ENCODE measurements at places on chromosomes 7 and 10.

DNA sequence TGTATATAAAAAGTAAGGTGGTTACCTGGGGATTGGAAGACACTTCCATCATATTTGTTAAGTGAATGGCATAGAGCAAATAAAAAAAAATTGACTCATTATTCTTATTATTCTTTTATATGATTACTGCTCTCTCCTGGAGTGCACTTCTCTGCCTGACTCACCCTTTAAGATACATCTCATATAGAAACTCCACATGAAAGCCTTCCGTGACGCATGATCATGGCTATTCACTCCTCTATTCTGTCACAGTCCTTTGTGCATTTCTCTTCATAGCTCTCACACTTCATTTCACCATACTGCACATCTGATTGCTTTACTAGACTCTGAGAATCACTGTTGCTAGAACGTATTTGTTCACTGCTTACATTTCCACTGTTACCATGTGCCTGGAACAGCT is 597.3 kb downstream of the CNTNAP2 start:
- DNase-seq, result no peak

DNA sequence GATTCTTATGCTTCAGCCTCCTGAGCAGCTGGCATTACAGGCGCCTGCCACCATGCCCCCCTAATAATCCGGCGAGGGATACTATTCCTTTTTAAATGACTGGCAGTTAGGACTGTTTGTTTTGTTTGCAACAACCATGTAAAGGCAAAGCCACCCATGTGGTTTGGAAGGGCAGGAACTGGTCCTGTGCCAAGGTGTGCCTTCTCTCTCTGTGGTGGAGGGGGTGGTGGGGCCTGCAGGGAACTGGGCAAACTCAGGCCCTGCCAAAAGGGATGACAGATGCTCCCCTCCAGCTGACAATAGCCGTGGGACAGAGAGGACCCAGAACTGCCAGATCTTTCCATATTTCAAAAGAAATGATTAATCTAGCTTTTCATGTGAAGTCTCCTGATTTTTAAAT is 23.5 kb upstream of the WAPL start:
- peak; percentile 25 for DNase-seq

- DNase-seq, result no peak
Measured at GRCh38 chr7:117796889-117797288, 76.4 kb downstream of the CTTNBP2 start.

GRCh38 chr7:150736864-150737263 is 354 bp upstream of the GIMAP5 start:
- DNase-seq, result no peak

GRCh38 chr10:119335671-119336353 is 128.4 kb downstream of the GRK5 start:
- no peak for DNase-seq

Measured in NCI-H2029 treated with DMSO at 0.1 percent for 48 hours (cell line).